ENCODE measurements at places on chromosomes 11 and 22.

- no peak for DNase-seq
These were observed 14.2 kb upstream of the CCDC89 start for GRCh38 chr11:85699957-85700741.

- no peak for DNase-seq
These were observed 1.3 kb downstream of the PPP1R14B start for GRCh38 chr11:64245401-64245796.

- peak; percentile 93 for DNase-seq
These were observed 57.8 kb downstream of the ENDOD1 start for GRCh38 chr11:95147364-95147905.

DNA sequence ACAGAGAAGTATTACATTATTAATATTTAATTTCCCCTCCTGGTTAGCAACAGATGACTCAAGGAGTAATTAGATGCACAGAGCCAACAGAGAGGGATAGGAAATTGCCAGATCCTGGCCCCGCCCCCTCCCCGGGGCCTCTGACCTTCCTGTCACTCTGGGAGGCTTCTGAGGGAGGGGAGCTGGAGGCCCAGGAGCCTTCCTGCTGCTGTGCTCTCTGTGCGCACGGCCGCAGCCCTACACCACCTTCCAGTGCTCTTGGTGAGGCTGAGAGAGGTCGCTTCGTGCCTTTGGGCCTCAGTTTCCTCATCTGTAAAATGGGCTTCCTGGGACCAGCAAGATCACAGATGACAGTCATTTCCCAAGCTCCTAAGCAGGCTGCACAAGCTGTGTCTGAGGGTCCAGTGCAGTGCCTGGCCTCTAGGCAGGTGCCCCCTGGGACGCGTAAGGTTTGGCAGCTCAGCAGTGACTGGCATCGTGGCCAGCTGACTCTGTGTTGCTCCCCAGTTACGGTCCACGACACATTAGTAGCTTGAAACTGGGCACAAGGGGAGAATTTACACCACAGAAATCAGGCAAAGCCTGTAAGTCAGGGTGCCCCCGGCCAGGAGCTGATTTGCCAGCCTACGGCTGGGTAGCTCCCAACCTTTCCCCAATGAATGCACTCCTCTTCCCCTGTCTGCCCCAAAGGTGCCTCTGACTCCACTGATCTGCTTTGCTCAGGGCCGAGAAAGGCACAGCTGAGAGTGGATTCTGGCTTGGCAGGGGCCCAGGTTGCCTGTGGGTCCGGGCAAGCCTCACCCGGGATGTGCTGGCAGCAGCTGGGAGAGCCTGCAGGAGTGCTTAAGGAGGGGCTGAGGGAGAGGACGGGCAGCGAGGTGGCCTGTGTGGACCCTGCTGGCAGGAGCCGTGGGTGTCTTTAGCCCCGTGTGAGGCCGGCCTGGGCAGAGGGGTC lies 2.3 kb downstream of the ADORA2A start:
- DNase-seq = no peak

- no peak for DNase-seq
These were observed 7.6 kb upstream of the MSANTD2 start for GRCh38 chr11:124807660-124808270.

GRCh38 chr11:115215694-115216617 lies 288.3 kb downstream of the CADM1 start:
- no peak for DNase-seq

DNA sequence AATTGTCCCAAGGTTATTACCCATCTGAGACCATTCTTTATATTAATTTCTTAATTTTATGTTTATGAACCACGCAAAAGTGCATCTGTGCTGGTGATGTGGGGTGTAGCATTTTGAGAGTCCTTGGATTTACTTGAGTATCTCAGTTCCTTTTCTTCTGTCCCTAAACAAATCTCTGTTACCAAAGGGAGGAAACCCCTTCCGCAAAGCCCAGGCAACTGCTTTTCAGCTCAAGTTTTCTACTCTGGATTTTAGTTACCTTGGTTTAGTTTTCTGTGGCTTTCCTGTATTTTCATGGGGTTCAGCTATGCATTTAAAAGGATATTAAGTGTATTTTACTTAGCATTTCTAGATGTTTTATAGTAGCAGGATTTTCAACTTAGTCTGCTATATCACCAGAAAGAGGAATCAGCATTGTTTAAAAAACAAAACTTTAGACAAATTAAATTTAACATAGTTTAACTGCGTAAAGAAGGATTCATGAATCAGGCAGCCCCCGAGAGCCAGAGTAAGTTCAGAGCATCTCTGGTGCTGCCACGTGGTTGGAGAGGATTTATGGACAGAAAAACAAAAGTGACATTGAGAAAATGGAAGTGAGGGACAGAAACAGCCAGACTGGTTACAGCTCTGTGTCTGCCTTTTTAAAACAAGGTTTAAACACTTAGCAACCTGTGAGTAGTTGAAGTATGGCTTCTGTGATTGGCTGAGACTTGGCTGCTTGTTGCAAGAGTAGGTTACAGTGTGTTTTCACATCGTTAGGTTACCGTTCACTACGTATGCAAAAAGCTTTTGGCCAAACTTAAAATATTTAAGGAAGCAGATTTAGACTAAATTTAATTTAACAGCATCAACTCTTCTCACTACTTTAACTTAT lies 9.6 kb downstream of the ADM start:
- peak; percentile 44 for DNase-seq

DNA sequence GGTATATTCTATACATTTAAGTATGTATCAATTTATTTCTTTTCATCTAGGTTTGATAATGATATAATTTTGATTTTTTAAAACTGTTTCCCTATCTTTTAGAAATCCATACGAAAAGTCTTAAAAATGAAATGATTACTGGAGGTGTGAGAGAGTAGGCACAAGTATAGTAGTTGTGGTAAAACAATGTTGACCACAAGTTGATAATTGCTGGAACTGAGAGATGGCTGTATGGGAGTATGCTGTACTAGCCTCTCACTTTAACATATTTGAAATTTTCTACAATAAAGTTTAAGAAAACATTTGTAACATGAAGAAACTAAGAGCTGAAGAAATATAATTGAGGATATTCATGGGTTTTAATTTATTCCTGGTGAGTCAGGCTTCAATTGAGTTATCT lies 30.0 kb downstream of the FSHB start:
- DNase-seq = no peak

DNA sequence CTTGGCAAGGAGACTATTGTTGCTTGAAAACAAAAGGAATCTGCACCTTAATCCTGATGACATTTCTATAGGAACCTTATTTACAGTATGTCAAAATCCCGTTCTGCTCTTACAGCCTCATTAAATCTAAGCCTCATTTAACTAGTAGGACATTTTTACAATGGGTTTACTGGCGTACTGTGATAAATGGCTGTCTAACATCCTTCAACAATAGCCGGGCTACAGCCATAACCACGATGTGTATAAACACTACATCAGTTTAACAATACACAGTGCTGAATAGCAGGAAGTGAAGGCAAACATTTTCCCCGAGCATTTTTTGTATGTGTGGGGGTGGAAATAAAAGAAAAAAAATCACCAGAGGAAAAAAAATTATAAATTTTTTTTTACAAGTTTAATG lies 131.2 kb downstream of the ARL14EP start:
- DNase-seq = no peak

DNA sequence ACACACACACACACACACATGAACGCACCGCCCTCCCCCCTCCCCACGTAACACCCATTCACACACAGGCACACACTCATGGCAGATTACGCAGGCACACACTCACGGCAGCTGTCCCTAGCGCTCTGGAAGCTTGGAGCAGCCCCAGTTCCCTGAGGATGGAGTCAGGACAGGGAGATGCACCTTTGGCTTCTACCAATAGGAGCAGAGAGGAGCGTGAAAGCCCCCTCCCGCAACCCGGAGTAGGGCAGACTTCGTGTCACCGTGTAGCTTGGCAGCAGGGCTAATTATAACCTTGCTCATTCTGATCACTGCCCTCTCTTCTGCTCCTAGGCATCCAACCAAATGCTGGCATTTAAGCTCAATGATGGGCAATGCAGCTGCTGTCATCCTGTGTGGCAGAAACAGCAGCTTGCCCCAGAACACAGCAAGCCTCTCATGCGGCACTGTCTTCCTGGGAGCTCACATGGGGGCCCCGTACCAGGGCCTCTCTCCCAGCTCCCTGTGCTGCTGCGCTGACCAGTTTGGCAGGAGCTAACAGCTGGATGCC lies 31.9 kb downstream of the ANKK1 start:
- DNase-seq = no peak

GRCh38 chr11:79129702-79130101 lies 311.1 kb downstream of the TENM4 start:
- no peak for DNase-seq

DNA sequence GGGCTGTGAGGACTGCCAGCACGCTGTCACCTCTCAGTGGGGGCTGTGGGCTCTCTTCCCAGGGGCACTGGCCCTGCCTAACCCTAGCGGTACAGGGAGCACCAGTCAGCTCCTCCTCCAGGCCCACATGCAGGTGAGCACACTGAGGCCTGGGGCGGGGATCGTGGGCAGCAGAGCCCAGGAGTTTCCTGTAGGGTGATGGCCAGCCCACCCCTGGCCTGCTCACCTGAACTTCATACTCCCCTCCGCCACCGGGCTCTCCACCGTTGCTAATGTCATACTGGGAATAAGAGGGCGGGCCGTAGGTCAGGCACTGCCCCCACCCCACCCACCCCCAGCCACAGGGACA lies 10.0 kb upstream of the TREH start:
- DNase-seq = no peak

DNA sequence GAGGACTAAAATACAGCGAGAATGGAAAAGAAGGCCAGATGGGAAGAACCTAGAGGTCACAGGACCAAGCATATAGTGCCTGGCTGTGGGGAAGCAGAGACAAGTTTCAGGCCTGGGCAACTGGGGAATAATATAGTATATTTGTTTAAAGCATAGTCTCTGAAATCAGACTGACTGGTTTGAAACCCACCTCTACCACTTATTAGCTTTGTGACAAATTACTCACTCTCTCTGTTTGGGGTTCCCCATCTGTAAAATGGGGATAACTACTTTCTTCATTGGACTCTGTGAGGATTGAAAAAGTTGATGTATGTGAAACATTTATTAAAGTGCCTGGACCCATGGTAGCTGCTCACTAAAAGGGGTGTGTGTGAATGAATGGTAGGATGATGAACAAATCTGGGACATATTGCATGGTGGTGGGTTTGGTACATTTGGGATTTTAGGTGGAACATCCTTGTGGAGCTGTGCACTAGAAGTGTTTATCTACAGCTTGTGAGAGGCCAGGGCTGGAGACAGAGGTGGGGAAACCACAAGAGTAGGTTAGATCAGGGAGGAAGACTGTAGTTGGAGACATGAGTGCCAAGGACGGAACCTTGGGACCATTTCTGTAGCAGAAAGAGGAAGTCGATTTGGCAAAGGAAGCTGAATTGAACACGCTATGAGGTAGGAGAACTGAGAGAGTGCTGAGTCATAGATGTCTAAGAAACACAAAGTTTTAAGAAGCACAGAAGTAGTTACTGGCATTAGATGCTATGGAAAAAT lies 52.6 kb downstream of the SWAP70 start:
- peak; percentile 64 for DNase-seq

GRCh38 chr22:38428714-38429113 lies 26.3 kb downstream of the KCNJ4 start:
- DNase-seq = no peak

- DNase-seq = no peak
These were observed 3.0 kb downstream of the RPS25 start for GRCh38 chr11:119015054-119015611.

DNA sequence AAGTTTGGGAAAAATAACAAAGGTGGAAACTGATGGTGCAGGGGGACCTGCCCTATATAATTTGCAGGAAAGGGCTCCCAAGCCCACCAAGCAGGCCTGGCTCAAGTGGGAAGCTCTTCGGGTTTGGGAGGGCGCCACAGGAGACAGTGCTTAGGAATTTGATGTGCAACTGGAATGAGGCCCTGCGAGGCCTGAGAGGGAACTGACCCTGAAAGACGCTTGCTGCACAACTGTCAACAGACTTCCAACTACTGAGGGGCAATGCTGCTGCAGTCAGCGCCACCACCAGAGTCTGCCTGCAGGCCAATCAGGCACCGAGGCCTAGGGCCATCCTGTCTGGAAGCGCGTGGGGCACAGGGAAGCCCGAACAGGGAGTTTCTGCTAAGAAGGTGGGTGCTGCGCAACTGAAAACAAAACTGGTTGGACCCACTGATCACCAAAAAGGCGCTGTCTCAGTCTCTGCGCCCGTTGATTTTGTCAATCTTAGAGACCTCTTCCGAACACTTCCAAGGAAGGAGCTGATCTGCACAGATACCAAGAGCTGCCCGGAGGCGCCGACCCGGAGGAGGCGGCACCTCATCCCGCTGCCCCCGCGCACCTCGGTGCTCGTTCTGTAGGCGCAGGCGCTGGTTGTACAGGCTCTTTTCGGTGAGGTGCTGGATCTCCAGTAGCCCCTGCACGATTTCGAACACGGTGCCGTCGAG lies 667 bp downstream of the DGCR6L start:
- no peak for DNase-seq

- DNase-seq = peak; percentile 7
These were observed 6.8 kb downstream of the RNF169 start for GRCh38 chr11:74755395-74755995.

DNA sequence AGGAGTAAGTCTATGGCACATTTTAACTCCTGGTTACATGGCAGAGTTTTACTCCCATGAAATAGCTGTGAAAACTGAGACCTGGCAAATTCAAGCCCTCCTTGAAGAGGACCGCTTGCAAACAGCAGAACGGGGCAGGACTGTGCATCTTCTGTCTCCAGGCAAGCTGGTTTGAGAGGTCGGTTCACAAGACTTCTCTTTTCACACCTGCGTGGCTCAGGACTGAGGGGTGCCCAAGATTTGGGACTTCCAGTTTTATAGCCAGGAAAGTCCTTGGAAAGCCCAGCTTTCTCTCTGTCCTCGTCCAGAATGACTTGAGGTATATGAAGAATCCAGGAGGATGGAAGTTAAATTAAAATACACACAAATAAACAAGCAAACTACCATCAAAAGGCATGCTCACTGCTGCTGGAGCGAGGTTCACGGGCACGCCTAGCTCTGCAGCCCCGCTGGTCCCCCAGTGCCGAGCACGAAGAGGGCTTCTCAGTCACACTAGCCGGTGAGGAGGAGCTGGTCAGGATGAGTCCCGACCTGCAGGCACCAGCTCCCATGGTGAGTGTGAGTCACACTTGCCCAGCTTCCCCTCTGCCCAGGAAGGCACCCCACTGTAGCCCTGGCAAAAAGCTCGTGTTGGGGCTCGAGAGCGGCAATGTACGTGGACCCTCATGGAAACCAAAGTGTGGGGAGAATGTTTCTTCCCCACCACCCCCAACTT lies 1382.4 kb downstream of the BRD1 start:
- DNase-seq = no peak

DNA sequence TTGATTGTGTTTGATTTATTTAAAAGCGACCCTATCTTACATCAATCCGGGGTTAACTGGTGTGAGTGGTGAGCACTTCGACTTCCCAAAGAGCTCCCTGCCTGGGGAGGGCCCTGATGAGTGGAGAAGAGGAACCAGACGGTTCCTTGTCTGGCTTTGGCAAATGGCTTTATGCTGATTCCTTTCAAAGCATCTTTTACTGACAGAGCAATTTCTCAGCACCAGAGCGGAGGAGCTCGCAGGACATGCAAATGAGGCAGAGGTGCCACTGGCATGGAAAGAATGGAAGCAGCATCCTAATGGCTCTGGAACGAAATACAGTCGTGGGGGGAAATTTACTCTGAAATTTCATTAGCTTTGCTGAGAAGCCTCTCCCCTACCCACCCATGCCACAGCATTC lies 410.9 kb upstream of the B3GAT1 start:
- no peak for DNase-seq
